ENCODE measurements at places on chromosomes 4 and X. TPM values are rescaled to one million over a fixed set of nuclear protein-coding genes. Genes with fewer than 3 reads are reported as not detected.

- no peak for DNase-seq
- no peak overlapping the region for H3K27ac ChIP-seq
- H3K27me3 ChIP-seq = no peaks in the 10 kb centered on the region
- H3K4me3 ChIP-seq = no peak overlapping the region
- no peaks in the 10 kb centered on the region for H3K36me3 ChIP-seq
Measured at GRCh38 chr4:105179539-105180401, 33.1 kb downstream of the TET2 start.

DNA sequence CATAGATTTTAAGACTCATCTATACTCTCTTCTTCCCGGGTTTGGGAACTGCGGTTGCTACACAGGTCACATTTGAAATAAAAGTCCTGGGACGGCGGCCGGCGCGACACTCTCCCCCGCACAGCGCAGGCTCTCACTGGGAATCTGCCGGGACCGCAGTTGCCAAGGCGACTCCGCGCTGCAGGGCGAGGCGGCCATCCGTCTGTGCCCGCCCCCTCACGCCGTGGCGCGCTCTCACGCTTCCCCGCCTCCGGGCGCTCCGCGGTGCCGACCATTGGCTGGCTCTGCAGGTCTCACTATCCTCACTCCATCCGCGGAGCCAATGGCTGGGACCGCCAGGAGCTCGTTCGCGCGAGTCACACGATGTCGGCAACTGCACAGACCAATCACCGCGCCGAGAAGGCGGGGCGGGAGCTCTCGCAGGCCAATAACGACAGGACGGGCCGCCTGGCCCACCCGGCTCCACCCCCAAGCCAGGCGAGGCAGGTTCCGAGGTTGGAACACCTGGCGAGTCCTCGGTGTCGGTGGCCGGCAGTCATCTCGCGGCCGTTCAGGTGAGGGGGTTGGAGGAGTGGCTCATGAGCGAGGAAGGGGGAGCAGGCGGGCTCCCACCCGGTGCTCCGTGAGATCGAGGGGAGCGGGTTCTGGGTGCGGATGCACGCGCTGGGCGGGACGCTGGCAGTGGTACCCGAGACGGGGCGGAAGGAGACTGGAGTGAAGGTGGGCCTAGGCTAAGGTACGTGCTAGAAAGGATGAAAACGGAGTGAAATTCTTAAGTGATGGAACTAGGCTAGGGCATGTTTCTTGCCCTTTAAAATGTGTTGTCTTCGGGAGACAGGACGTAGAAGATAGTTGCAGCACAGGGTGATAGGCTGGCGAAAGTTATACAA, at the start of gene MSMO1:
Gene MSMO1 (plus strand): TSS at position 459 of the 890 bp plus-strand sequence. CDS start 5,702 bp downstream, outside the sequence.
- peak; percentile 100 for DNase-seq
- H3K27ac ChIP-seq = peak within 1 kb of the TSS; percentile 85
- H3K27me3 ChIP-seq = no peaks in the 10 kb centered on the region
- no peaks in the 10 kb centered on the region for H3K36me3 ChIP-seq

DNA sequence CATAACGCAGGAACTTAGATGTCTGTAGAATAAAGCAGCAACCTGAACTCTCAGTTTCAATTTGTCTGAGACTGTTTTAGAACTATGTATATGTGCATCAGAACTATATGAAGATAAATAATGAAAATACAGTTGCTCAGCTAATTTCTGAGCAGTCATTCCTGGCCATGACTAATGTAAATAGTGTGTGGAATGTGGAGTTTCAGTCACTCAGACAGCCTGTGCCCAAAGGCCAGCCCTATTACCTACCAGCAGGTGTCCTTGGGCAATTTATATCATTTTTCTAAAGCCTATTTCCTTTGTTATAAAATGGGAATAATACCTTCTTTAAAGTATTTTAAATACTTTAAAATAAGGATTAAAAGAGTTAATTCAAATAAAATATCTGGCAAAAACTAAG, 56.0 kb upstream of the RELL1 start:
- no peak for DNase-seq
- no peak overlapping the region for H3K4me3 ChIP-seq
- no peaks in the 10 kb centered on the region for H3K27me3 ChIP-seq
- no peak overlapping the region for H3K27ac ChIP-seq
- no peaks in the 10 kb centered on the region for H3K4me1 ChIP-seq

DNA sequence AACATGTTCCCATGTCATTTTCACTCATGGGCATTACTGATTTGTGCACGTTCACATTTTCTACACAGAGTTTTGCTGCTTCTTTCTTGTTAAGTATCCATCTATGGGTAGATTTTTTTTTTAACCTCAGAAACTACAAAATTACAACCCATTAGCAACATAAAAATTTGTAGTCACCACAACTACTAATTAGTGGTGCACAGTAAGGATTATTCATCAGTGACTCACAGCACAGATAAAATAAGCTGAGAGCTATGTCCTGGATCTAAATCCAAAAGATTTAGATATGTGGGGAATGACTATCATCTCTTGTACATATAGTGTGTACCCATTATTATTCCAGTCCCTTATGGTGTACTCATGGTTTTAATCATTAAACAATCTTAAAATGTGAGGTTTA, 19.7 kb upstream of the AMELX start:
- no peak overlapping the region for H3K4me3 ChIP-seq
- no peaks in the 10 kb centered on the region for H3K4me1 ChIP-seq
- H3K27me3 ChIP-seq = no peaks in the 10 kb centered on the region
- DNase-seq = no peak
- H3K36me3 ChIP-seq = no peaks in the 10 kb centered on the region
- H3K27ac ChIP-seq = no peak overlapping the region

DNA sequence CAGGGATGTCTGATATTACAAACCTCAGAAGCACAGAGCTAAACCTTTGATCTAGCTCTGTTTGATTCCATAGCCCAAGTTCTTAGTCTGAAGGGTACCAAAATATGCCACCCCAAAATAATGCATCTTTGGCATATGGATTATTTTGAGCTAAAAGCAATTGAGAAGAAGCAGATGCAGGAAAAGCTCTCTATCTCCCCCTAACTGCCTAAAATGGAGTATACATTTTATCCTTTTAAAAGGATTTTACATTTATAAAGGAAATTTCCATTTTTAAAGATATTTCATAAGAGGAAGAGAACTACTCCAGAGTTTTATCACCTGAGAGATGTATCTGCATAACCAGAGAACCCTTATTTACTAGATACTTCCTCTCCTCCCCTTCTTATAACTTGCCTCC, 158.7 kb downstream of the ZNF674 start:
- H3K36me3 ChIP-seq = no peaks in the 10 kb centered on the region
- DNase-seq = no peak
- no peaks in the 10 kb centered on the region for H3K4me1 ChIP-seq
- no peak overlapping the region for H3K4me3 ChIP-seq

GRCh38 chr4:118814058-118814457, 21.9 kb downstream of the SEC24D start:
- H3K27ac ChIP-seq = no peak overlapping the region
- peaks cover 12% of the 10 kb centered on the region for H3K4me1 ChIP-seq
- no peak for DNase-seq
- H3K4me3 ChIP-seq = no peak overlapping the region
- no peaks in the 10 kb centered on the region for H3K27me3 ChIP-seq

- no peaks in the 10 kb centered on the region for H3K36me3 ChIP-seq
- H3K27me3 ChIP-seq = no peaks in the 10 kb centered on the region
- no peak for DNase-seq
Measured at GRCh38 chr4:112288455-112288854, 2.8 kb upstream of the TIFA start.

DNA sequence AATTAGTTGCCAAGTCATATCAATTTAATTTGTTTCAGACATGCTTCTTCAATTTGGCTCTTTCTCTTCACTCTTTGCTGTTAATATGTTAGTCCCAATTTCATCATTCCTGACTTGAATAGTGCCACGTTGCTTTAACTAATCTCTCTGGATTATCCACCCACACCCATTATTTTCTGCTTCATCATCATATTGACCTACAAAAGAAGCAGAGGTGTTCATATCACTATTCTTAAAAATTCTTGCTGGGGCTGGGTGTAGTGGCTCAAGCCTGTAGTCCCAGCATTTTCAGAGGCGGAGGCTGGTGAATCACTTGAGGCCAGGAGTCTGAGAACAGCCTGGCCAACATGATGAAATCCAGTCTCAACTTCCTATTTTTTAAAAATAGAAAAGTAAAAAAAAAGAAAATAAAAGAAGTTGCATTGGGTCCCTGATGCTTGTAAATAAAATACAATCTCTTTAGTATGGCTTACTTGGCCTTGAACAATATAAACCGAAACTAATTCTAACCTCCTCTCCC, 65.7 kb upstream of the KCNIP4 start:
- H3K27me3 ChIP-seq = no peaks in the 10 kb centered on the region
- H3K36me3 ChIP-seq = no peaks in the 10 kb centered on the region
- H3K4me1 ChIP-seq = no peaks in the 10 kb centered on the region
- no peak for DNase-seq
- H3K4me3 ChIP-seq = no peak overlapping the region
- H3K27ac ChIP-seq = no peak overlapping the region

DNA sequence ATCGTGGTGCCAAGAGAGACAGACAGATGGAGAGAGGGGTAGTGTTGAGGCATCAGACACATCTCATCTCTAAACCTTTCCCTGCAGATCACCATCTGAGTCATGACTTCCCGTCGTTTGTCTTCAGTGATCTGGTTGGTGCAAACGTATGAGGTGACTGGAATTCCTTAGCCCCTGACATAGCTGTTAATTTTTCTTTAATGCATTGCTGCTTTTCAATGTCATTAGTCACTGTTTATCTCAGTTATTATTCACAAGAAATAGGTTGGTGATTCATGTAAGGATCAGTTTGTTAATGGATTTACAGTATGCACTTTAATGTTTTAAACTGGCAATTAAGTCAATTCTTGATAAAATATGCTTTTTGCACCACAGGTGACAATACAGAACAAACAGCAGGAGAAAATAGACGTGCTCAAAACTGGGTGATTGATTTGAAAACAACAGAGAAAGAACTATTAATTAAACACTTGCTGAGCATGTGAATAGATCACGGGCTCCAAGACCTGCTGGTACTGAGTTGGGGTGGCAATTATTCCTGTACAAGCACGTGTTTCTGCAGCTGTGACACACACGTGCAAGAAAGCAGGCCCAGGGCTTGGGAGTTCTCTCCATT, 1.3 kb upstream of the TMEM154 start:
- no peak for DNase-seq
- H3K27me3 ChIP-seq = no peaks in the 10 kb centered on the region
- peaks cover 18% of the 10 kb centered on the region for H3K4me1 ChIP-seq
- H3K4me3 ChIP-seq = no peak overlapping the region
- no peaks in the 10 kb centered on the region for H3K36me3 ChIP-seq

DNA sequence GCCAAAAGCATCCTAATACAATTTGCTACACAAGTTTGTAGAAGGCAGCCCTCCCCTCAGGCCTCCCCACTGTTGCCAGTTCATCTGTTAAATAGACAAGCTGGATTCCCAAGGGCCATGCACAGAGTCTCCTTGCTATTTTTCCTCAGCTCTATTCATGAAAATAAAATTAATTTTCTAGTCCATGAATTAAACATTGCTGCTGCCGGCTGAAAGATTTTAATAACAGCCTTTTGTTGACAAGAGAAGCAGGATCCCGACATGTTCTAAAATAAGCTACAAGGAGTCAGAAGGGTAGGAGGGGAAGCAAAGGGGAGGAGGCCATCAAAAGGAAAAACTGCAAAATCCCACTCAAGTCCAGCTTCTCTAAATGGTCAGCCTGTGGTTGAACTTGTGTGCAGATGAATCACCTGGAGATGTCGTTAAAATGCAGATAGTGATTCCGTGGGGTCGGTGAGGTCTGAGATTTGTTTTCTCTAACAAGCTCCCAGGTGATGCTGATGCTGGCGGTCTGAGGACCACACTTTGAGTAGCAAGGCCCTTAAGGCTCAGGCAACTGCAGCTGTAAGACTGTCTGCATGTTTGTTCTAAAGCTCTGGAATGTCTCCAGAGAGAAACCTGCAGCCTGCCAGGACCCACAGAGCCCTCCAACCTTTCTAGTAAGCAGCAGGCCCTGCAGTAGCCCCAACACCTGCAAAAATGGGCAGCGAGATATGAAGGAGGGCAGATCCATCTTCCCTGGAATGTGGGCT, 9.4 kb downstream of the SCD5 start:
- peaks cover 13% of the 10 kb centered on the region for H3K4me1 ChIP-seq
- H3K27me3 ChIP-seq = no peaks in the 10 kb centered on the region
- no peak for DNase-seq
- H3K4me3 ChIP-seq = no peak overlapping the region
- no peak overlapping the region for H3K27ac ChIP-seq
- H3K36me3 ChIP-seq = no peaks in the 10 kb centered on the region

DNA sequence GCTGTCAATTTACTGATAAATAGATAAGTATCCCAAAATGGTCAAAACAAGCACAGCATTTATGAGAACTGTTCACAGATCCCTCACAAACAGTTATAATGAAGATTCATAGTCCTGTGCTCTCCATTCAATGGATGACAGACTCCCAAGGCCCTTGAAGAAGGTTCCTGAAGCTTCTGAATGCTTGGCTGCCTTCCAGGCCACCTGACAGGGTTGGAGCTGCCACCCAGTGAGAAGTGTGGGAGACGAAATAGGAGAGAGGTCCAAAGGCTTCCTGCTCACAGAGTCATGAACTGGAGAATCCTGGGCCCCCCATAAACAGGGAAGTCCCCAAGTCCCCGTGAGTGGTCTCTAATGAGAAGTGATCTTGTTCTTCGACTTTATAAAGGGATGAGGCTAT, 26.0 kb upstream of the ANXA3 start:
- H3K27me3 ChIP-seq = no peaks in the 10 kb centered on the region
- no peak overlapping the region for H3K4me3 ChIP-seq
- no peak for DNase-seq
- H3K4me1 ChIP-seq = no peaks in the 10 kb centered on the region
- H3K27ac ChIP-seq = no peak overlapping the region

DNA sequence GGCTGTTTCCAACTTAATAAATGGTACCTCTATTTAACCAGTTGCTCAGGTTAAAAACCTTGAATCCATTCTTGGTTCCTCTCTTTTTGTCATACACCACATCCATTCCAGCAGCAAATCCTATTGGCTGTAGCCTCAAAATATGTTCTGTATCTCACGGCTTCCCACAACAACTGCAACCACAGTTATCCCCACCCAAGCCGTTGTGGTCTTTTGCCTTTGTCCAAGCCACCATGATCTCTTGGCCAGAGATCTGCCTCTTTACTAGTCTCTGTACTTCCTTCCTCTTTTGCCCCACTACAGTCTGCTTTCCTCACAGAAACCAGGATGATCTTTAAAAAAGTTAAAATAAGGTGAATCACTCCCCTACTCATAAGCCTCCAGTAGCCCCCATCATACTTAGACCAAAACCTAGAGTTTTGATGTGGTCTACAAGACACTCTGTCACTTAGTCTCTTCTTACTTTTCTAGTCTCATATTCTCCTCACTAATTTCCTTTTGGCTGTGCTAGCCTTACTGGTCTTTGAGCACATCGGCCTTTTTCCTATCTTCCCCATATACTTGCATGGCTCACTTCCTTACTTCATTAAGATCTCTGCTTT, 10.3 kb downstream of the MAOA start:
- no peaks in the 10 kb centered on the region for H3K27me3 ChIP-seq
- H3K4me3 ChIP-seq = no peak overlapping the region
- no peak for DNase-seq
- no peak overlapping the region for H3K27ac ChIP-seq
- peaks cover 7% of the 10 kb centered on the region for H3K4me1 ChIP-seq

GRCh38 chr4:137360761-137361160, 171.5 kb downstream of the PCDH18 start:
- no peaks in the 10 kb centered on the region for H3K4me1 ChIP-seq
- no peak overlapping the region for H3K4me3 ChIP-seq
- H3K27me3 ChIP-seq = no peaks in the 10 kb centered on the region

- H3K36me3 ChIP-seq = no peaks in the 10 kb centered on the region
- no peak overlapping the region for H3K4me3 ChIP-seq
- no peaks in the 10 kb centered on the region for H3K27me3 ChIP-seq
Measured at GRCh38 chrX:11575332-11575731, 90.4 kb downstream of the ARHGAP6 start.

The PAGE2B gene
- total RNA-seq = not detected

The FAM133A gene
- total RNA-seq = not detected

The CSN1S1 gene
- not detected for total RNA-seq

The CD38 gene
- total RNA-seq = 8.5 TPM

The NHS gene
- 2.7 TPM for total RNA-seq
